ENCODE measurements at places on chromosomes 2 and 18.

DNA sequence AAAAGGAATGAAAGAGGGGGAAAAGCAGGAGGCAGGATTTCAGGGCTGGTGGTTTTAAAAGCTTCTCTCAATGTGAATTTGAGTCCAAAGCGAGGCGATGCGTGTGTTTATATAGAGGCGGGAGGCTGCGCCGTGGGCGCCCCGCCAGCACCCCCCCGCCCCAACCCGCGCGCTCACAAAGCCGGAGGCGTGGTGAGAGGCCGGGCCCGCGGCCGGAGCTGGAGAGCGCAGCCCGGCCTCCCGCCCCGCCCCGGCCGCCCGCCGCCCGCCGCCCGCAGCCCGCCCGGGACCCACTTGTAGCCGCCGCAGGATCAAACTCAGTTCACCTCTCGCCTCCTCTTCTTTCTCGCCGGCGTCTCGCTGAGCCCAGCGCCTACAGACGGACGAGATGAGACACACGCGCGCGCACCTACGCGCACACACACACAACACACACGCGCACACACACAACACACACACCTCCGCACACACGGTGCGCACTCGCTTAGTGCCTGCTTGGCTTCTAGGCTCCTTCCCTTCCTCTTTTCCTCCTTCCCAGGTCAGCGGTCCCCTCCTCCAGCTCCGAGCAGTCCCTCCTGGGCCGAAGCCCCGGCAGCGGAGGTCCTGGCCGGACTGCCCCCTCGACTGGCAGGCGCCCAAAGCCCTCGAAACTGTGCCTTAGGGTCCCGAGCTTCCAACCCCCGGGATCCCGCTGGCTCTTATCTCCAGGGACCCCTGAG lies 1.3 kb upstream of the CYP26B1 start:
- peak; percentile 89 for DNase-seq

DNA sequence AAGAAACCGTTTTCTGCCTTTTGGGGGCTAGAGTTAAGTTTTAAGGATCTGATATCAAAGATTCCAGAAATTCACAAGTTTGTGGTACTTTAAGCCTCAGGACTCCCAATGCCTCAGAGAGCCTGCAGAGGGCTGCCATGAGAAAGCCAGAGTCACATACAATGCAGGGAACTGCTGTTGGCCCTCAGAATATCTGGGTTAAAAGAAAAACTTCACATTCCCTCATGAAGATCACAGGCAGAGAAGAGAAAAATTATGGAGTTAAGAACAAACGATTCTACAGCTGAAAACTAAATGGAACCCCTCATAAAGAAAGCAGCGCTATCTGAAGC lies 39.5 kb downstream of the HDAC4 start:
- DNase-seq = no peak

DNA sequence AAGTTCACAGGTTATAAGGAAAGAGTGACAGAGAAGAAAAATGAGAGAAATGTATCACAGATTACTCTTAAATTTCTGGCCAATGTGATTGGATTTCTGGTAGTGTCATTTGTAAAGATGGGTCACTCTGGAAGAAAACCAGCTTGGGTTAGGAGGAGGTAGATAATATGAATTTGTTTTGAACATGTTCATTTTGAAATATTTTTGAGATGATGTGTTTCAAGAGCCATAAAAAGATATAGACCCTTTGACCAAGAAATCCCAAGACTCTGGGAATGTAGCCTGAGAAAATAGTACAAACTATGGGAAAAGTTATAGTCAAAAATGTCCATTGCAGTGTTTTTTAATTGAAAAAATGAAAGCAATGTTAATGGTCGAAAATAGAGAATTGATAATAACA lies 70.7 kb downstream of the CALCRL start:
- DNase-seq = no peak

GRCh38 chr18:79581406-79581805 lies 98.2 kb upstream of the CTDP1 start:
- no peak for DNase-seq

- DNase-seq = peak; percentile 44
Measured at GRCh38 chr2:236883819-236884218, 201.9 kb upstream of the COPS8 start.

DNA sequence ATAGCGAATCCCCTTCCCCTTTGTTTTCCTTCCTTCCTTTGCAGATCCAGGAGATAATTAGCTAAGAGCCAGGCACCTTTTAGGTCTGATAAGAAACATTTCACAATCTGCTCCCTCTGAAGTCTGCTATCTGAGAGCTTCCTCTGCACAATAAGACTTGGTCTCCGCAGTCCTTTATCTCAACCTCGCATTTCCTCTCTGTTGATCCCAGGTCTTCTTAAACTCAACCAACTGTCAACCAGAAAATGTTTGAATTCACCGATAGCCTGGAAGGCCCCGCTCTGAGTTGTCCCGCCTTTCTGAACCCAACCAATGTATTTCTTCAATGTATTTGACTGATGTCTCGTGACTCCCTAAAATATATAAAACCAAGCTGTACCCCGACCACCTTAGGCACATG lies 78.4 kb upstream of the CTDP1 start:
- no peak for DNase-seq

GRCh38 chr2:215098875-215099274 lies 39.6 kb downstream of the ABCA12 start:
- DNase-seq = no peak
